ENCODE measurements at places on chromosomes 5 and 9.

- no peak for DNase-seq
These were observed 12.7 kb downstream of the PDGFRB start for GRCh38 chr5:150142959-150143349.

GRCh38 chr5:120872297-120872696, 408.2 kb downstream of the PRR16 start:
- no peak for DNase-seq

- DNase-seq, result no peak
These were observed 62.7 kb downstream of the RGMB start for GRCh38 chr5:98836175-98836574.

GRCh38 chr9:27184556-27185351, 75.7 kb downstream of the TEK start:
- no peak for DNase-seq

DNA sequence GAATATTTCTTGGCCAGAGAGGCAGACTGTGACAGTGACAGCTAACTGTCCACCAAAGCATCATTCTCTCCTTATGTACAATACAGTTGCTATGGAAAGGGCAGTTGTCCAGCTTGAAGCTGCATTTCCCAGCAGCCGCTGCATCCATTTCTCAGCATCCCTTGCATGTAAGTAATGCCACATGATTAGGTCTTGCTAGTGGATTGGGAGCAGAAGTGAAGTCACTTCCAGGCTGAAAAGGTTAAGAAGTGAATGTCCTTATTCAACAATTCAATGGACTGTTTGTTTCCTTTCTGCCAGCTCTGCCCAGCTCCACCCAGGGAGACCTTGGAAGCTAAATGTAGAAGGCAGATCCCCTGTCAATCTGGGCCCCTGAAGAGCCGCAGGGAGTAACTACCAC, 26.1 kb upstream of the RETREG1 start:
- DNase-seq, result no peak

DNA sequence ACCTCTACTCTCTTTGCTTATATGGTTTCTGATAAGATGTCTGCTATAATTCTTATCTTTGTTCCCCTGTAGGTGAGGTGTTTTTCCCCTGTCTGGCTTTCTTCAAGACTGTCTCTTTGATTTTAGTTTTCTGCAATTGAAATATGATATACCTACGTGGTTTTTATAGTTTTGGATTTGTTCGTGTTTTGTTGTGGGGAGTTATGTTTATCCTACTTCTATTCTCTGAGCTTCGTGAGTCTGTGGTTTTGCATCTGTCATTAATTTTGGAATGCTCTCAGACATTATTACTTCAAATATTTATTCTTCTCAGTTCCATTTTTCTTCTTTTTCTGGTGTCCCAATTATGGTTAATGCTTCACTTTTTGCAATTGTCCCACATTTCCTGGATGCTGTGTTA, 521.3 kb downstream of the KCTD16 start:
- DNase-seq, result no peak

GRCh38 chr5:14896131-14896530, 24.6 kb upstream of the ANKH start:
- no peak for DNase-seq

GRCh38 chr5:150632305-150633160, 7.9 kb upstream of the SYNPO start:
- DNase-seq, result no peak

DNA sequence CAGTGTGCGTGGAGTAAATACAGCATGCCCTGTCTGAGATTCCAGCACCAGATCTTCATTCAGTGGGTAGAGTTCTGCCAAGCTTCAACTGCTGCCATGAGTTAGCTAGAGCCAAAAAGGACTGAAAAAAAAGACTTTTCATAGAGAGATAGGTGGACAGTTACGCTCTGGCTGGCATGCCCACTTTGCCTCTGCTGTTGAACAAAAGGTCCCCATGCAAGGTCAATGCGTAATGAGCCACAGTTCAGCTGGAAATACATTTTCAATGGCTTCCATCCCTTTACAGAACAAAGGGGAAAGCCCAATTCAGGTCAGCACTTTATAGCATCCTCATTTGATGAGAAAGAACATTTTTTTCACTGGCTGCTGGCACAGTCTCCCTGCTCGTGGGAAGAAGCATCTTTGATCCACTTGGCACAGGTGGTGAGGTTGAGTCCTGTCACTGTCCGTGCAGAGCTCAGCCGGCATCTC, 86.9 kb upstream of the ERCC6L2 start:
- DNase-seq, result no peak

- DNase-seq, result no peak
These were observed 81.2 kb upstream of the TRIM32 start for GRCh38 chr9:116605904-116606341.

Data from stimulated activated CD8-positive, alpha-beta memory T cell treated with anti-CD3 and anti-CD28 coated beads, Interleukin-4, amount 100 ng/mL, for 1 hour (primary cell).